Astrocyte of the hippocampus (primary cell): ENCODE measurements at places on chromosomes 6 and 20.

- no peak for DNase-seq
These were observed 33.0 kb downstream of the GHRH start for GRCh38 chr20:37228656-37229055.

- DNase-seq: no peak
These were observed 70.7 kb downstream of the PRDM1 start for GRCh38 chr6:106156863-106157262.

- DNase-seq: peak; percentile 66
These were observed 66.3 kb downstream of the SLX4IP start for GRCh38 chr20:10501402-10501801.

- no peak for DNase-seq
These were observed 73.2 kb downstream of the LY86 start for GRCh38 chr6:6661684-6662083.

- no peak for DNase-seq
These were observed 1.5 kb downstream of the ANKS1A start for GRCh38 chr6:34890533-34890925.

- DNase-seq: peak; percentile 84
These were observed 25.0 kb upstream of the ABT1 start for GRCh38 chr6:26571592-26572296.

GRCh38 chr20:37920679-37921322, 17.9 kb downstream of the VSTM2L start:
- DNase-seq: no peak

GRCh38 chr6:125863023-125863422, 72.3 kb downstream of the NCOA7 start:
- DNase-seq: no peak

DNA sequence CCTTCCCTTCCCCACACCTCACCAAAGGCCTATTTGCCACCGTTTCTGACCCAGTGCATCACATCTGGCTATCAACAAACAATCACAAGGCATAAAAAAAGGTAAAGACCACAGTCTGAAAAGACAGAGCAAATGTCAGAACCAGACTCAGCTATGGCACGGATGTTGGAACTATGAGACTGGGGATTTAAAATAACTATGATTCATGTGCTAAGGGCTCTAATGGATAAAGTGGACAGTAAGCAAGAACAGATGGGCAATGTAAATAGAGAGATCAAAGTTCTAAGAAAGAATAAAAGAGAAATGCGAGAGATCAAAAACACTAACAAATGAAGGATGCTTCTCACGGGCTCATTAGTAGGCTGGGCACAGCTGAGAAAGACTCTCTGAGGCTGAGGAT, 99.5 kb downstream of the LAMP5 start:
- no peak for DNase-seq

DNA sequence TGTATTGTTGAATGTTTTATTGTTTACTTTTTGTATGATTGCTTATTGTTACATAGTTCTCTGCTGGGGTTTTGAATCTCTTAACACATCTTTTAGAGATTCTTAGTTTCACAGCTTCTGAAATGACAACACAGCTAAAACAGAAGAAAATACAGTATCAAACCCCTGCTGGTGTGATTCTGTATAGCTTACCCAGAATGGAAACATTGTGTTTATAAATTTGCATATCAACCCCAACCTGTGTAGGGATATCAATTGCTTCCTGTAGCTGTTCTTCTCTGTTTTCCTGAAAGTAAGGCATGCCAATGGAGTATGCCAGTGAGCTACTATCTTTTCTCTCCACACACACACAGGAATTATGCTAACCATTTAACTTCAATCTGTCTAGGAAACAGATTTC, 64.3 kb upstream of the ID4 start:
- DNase-seq: no peak

DNA sequence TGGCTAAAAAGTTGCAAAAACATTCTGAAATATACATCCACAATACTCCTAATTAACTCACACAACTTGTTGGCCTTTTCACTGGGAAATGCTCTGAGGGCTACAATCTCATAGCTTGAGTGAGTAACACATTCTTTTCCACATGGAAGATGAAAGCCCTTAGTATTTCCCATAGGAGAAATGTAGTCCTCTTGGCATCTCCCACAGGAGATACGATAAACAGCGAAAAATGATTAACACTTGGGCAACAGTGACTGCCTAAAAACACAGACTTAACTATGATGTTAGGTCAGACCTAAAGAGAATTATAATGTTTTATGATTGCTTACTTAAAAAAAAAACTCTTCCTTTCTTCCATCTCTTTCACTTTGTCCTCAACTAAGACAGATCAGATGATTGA, 9.0 kb downstream of the MYLK4 start:
- DNase-seq: peak; percentile 63

GRCh38 chr20:57568088-57568896, 7.4 kb downstream of the PCK1 start:
- DNase-seq: no peak

DNA sequence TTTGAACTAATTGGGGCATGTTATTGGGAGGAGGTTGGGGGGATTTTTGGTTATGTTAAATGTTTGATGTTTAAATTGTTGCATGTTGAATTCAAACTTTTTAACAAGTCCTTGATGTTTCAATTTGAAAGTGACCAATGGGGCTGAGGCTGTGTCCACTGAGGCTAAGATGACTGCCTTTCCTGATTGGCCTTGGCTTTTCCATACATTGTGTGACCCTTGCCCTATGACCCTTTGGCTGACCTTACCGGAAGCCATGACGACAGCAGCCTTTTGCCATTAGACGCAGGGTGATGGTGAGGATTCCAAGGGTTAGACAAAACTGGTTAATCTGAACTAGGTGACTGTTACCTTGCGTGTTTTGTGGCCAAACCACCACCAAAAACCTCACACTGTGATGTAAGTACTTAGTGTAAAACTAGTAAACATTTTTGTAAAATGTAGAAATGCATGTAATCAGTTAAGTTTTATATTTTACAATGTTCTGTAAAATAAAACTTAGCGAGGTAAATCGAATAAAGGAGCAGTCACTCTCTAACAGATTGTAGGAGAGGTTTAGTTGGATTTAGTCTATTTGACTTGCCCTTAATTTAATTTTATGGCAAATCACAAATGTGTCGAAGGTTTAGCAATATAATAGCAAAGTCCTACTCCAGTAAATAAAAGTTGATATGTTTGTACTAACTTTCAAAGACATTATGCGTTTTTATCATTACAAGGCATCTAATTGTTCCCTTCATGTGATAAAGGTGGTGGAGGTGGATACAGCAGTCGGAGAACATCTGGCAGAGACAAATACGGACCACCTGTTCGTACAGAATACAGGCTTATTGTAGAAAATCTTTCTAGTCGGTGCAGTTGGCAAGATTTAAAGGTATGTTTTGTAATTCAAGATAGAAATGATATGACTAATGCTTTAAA, 1.6 kb downstream of the SRSF6 start:
- DNase-seq: no peak

GRCh38 chr6:138923561-138923960, 64.5 kb downstream of the REPS1 start:
- DNase-seq: no peak

- no peak for DNase-seq
These were observed 204.3 kb upstream of the CST7 start for GRCh38 chr20:24744747-24745146.

DNA sequence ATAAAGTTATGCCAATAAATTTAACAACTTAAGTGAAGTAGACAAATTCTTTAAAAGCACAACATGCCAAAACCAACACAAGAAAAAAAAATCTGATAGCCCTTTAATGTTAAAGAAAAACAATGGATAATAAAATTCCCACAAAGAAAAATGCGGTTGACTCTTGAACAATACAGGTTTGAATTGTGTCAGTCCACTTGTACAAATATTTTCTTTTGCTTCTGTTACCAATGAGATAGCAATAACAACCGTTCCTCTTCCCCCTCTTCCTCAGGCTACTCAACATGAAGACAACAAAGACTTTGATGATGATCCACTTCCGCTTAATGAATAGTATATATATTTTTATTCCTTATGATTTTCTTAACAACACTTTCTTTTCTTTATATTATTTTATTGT, 283.9 kb upstream of the MAN1A1 start:
- no peak for DNase-seq

DNA sequence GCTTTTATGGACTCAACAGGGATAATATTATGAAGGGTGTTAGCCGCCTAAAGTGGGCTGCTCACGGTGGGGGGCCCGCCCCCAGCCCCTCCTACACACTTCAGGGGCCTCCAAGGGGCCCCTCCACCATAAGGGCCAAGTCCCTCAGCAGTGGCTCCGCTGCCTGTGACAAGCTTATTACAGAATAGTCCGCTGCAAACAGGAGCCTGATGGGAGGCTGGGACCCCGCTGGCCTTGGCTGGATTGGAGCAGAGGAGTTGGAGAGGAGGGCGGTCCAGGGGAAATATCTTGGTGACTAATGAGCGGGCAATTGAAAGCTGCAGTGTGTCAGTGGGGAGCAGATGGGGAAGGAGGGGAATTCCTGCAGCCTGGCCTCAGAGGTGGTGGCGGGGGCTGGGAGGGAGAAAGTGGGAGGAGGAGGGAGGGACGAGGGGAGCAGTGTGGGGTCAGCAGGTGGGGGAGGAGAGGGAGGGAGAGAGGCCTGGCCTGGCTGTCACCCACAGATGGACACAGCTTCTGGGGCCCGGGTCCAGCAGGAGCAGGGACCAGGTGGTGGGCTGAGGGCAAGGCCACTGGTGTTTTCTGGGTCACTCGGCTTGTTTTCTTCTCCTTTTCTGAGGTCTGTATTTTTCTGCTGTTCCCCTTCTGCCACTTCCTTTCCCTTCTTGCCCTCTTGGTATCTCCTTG, 57.6 kb upstream of the FOXP4 start:
- peak; percentile 92 for DNase-seq

- DNase-seq: no peak
These were observed 131.1 kb downstream of the JARID2 start for GRCh38 chr6:15376900-15377487.

- peak; percentile 52 for DNase-seq
These were observed 79.8 kb upstream of the CCN6 start for GRCh38 chr6:111973927-111974639.

DNA sequence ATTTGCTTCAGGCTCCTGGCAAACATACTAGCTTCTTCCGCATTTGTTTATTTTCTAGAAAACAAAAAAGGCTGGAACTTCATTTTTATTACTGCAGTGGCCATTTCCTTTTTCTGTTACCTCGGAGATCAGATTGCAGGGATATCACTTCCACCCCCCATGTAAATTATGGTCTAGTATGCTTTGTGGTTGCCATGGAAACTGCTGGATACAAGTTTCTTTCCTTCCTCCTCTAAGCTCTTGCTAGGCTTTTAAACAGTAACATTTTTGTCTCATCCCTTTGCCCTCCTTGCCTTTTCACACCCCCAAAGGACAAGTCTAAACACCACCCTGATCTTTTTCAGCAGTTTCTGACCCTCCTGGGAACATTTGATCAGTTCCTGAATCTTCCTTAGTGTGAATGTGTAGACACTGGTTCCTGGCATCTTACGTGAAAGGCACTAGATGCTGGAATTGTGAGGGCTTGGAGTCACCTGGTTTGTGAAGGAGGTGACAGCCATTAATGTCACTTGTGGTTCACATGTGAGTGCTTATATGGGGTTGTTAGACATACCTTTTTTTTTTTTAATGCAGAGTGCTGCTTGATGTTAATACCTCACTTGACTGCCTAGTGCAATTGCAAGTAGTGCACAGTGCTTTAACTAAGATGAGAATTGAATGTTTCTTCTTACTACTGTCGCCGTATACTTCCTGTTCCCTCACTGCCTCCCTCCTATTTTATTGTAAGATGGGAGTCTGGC, 181.6 kb downstream of the JARID2 start:
- no peak for DNase-seq

- no peak for DNase-seq
These were observed 21.7 kb downstream of the CPXM1 start for GRCh38 chr20:2778602-2779321.

GRCh38 chr6:134534708-134535149, 216.8 kb upstream of the SGK1 start:
- DNase-seq: peak; percentile 54

DNA sequence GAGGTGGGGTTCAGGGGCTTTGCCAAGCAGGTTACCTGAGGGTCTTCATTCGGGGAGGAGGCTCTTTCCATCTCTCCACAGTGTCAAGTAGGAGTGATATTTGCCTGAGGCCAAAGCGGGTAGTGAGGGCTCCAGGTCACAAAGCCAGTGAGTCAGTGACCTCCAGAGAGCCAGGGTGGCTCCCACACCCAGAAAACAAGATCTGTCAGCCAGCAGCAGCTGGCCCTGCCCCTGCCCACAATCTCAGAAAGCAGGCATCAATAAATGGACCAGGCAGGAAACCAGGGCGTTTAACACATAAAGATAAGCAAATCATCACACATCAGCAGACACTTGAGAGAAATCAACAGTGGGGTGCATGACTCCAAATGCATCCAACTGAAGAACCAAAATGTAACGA, 250.8 kb downstream of the CDH26 start:
- no peak for DNase-seq

- no peak for DNase-seq
These were observed 31.8 kb upstream of the SLC35D3 start for GRCh38 chr6:136890194-136890839.

GRCh38 chr20:52179331-52180179, 12.0 kb downstream of the ZFP64 start:
- no peak for DNase-seq

DNA sequence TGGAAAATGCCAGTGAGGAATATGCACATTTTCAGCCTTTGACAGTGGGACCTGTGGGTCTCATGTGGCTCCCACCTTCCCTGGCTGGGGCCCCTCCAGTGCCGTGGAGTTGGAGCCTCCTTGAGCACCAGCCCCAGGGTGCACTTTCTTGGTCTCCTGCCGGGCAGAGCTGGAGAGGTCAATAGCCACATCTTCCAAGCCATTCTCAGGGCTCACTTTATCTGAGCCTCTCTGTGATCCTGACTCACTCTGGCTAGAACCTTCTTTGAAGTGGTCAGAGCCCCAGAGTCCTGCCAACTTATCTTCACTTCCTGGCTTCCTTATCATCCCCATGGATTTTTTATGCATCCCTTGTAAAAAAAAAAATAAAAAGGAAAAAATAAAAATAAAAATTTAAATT, 5.7 kb downstream of the VSX1 start:
- DNase-seq: no peak
